ENCODE measurements at places on chromosomes 12 and 14.
A peak's percentile ranks its signal among the peaks of the same experiment; 100 is the strongest.

DNA sequence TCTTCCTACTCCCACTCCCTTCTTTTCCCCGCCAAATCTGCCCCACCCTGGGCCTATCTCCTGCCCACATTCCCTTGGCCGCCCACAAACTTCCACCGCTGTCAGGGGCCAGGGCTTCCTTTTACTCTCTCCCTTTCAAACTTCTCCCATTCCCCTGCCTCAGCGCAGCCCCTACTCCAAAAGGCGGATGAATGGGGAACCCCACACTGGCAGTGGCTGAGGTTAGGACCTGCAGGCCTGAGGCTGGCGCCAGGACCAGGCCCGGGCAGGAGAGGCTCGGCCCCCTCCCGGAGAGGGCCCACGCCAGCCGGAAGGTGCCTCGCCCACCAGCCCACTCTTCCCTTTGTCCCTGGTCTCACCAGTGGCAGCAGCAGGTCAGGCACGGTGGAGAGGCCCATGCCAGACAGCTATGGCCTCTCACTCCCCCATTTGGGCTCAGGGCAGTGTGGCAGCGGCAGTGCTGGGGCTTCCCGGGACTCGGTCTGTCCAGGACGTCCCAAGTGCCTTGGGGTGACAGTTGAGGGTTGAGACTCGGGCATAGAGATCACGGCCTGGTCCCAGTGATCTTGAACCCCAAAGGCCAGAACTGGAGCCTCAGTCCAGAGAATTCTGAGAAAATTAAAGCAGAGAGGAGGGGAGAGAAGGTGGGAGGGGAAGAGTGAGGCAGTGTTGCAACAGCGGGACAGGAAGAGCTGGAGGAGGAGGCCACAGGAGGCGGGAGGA lies at the start of gene TNFRSF1A:
Gene TNFRSF1A, minus strand, starts transcription at position 660 of the 723 bp plus-strand sequence. Its CDS starts 262 bp downstream, at position 398.
- DNase-seq, result no peak

- DNase-seq, result no peak
Observed at GRCh38 chr14:105091517-105092170, 26.4 kb upstream of the GPR132 start.

- no peak for DNase-seq
Observed at GRCh38 chr12:69001251-69001650, 68.3 kb upstream of the CPM start.

- DNase-seq, result no peak
Observed at GRCh38 chr14:52355016-52355431, 40.9 kb downstream of the PTGER2 start.

DNA sequence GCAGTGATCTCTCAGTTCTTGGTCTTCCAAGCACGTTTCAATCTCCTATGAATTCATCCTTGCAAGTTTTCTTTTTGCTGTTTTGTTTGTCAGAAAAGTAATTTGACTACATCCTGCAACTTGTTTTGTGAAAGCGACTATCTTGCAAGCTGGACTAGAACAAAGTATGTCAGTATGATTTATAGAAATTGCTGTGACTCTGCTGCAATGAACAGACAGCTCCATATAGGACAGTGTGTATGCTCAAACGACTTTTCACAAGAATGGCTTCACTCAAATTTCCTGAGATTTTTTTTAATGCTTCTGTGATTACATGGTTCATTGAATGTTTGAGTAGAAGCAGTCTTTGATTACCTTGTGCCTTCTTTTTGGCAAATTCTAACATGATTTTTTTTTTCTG lies 123.5 kb upstream of the TRHDE start:
- no peak for DNase-seq

DNA sequence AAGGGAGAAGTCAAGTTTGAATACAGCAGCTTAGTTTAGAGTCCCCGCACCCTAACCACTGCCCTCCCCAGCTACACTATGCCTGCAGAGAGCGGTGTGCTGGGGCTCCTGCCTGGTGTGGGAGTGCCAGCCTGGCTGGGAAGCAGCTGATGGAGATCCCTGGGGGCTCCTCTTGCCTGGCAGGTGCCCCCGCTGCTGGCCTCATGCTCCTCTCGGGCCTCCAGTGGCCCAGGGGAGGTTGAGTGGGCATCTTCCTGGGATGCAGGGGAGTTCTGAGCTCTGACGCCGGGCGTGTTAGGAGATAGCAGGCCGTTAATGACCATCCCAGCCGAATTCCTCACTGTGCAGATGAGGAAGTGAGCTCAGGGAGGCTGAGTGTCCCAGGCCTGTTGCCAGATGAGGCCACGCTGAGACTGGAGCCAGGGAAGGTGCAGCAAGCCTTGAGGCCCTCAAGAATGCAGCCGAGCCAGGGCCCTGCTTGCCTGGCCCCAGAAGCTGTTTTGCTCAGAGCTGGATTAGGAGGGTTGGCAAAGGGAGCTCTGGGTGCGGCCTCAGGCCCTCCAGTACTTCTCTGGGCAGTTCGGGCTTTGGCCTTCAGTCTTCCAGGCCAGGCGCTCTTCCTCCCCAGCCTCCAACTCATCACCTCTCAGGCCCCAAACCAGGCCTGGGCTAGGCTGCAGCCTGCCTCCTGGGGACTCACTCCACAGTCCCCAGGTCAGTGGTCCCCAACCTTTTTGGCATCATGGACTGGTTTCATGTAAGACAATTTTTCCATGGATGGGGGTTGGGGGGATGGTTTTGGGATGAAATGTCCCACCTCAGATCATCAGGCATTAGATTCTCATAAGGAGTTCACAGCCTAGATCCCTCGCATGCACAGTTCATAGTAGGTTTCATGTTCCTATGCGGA lies 6.6 kb upstream of the CYP46A1 start:
- DNase-seq, result peak; percentile 57

DNA sequence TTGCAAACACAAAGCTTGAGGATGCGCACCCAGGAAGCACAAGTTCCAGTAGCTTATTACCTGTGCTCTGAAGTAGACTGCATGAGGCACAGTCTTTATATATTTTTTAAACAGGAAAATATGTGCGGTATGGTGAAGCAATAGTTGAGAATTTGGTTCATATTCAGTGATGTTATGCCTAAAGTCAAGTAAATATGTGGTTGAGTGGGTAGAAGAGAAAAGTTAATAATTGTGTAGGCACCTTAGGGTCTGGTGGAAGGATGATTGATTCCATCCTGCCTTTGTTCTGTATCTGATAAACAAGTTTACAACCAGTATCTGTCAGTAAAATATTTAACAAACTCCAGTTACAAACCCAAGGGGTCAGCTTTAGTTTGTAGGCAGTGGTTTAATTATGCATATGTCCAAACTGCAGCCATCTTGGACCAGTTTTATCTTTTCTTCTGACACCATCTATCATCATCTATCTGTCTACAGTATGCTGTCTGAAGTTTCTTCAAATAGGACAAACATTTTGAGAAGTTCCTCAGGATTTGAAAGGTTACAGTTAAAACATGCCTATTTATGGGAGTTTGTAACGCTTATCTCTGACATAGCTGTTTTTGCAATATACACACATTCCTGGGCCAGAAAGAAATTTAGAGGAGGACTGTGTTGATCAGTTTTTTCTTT lies 10.8 kb downstream of the SINHCAF start:
- DNase-seq, result no peak

DNA sequence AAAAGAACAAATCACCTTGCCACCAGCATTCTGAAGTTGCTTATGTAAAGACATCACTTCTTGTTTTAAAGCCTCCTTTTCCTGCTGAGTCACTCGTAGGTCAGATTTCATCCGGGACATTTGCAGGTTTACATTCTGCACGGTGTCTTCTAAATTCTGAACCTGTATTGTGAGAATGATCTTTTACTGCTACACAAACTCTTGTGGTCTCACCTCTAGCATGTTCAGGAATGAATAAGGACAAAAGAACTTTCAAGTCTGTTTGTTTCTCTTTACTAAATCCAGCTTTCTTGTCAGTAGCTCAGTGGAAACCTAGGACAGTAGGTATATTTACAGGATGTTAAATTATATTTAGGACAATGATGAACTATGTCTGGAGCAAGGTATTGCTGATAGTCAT lies 73.5 kb upstream of the SAV1 start:
- DNase-seq, result no peak

- DNase-seq, result no peak
Observed at GRCh38 chr12:48163150-48163747, 5.9 kb upstream of the ASB8 start.

DNA sequence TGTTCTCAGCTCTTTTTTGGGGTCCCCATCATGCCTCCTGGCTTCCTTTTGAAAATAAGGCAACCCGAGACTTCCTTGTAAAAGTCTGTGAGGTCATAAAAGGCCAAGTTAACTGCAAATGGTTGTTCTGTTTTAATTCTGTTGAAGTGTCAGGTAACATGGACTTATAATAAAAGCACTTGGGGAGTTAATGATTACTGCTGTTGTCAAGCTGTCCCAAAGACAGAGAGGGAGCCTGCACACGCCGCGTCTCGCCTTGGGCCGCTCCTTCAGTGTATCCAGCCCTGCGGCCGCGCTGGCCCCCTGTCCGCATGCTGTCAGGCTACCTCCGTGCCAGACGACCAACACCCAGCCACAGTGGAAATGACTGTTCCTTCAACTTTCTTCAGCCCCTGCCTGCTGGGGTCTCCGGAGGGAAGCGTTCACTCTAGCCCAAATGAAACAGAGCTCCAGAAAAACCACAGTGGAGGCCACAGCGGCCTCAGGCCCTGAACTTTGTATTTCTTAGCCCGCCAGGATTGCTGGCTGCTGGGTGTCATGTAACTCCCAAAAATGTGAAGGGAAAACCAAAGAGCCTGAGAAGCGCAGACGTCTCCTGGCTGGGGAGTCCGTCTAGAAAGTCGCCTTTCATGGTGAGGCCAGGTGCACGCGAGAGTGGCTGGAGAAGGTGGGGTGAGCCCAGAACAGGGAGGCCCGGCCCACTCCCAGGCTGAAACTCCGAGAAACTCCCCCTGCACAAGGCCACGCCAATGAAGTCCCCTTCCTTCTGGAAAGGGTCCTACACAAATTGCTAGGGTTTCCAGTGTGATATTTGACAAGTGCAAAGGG lies 189.1 kb downstream of the ZFP36L1 start:
- no peak for DNase-seq

GRCh38 chr14:98579140-98579539 lies 692.9 kb downstream of the BCL11B start:
- DNase-seq, result no peak

DNA sequence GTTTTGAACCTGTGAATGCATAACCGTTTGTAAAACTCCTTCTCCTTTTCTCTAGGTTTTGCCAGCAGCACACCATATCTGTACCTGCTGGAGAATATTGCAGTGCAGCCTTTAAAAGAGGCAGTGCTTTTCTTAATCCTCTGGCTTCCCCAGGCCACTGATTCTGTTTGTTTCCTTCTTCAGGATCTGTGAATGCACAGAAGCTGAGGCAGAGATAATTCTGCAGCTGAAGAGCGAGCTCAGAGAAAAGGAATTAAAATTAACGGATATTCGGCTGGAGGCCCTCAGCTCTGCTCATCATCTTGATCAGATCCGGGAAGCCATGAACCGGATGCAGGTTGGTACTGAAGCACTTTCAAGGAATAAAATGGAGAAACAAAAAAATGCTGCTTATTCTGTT lies 348.7 kb downstream of the NAV3 start:
- no peak for DNase-seq

GRCh38 chr14:77327111-77327510 lies 6.3 kb downstream of the GSTZ1 start:
- no peak for DNase-seq

GRCh38 chr12:107570721-107571120 lies 114.9 kb upstream of the PWP1 start:
- no peak for DNase-seq

DNA sequence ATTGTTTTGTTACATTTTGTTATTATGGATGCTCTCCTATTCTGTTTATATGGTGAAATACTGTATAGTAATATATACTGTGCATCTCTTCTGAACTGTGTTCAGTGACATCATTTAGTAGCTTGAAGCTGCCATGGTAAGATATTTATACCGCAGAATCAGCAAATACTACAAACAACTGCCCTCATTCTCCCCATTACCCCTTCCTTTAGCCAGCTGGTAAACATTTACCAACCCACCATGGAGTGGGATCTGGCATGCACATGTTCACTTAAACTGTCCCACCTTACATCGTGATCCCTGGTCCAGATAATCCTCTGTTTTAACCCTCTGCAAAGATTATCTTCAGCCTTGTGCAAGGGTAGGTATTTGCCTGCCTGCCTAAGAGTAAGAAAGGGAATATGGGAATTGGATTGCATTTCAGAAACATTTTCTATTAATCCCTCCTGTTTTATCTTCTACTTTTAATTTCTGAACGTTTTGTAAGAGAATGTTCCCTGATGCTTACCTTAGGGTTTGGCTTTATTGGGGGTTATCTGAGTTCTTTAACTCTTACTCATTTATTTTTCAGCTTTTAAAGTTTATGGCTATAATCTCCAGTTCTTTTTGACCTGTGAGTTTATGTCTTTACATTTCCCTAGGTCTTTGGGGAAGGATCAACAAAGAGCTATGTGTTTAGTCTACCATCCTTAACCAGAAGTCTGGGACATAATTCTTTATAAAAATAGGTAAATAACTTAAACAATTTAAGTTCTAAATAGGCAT lies 46.5 kb downstream of the FBXO34 start:
- no peak for DNase-seq

DNA sequence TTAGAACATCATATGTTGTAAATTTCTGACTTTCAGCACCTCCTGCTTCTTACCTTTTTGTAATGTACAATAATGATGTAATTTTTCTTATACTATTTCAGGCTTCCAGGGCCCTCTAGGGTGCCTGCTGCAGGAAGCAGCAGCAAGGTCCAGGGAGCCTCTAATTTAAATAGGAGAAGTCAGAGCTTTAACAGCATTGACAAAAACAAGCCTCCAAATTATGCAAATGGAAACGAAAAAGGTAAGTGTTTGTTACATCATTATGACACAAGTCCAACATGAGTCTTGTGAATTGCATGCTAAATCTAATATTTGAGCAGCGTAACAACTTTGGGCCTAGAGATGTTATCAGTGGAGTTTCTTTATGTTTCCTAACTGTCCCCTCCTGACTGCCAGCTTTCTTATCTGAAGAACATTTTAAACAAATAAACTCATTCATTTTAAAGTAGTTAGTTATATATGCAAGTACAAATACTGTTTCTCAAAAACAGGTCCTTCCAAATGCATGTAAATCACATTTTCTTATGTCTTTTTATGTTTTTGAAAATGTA lies 167.6 kb downstream of the NAV3 start:
- DNase-seq, result no peak

DNA sequence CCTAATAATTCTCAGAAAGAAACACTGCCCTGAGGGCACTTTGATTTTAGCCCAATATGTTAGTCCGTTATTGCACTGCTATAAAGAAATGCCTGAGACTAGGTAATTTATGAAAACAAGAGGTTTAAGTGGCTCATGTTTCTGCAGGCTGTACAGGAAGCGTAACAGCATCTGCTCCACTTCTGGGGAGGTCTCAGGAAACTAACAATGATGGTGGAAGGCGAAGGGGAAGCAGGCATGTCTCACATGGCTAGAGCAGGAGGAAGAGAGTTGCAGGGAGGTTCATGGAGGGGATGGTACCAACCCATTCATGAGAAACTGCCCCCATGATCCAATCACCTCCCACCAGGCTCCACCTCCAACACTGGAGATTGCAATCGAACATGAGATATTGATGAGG lies 49.4 kb upstream of the RERG start:
- DNase-seq, result no peak

DNA sequence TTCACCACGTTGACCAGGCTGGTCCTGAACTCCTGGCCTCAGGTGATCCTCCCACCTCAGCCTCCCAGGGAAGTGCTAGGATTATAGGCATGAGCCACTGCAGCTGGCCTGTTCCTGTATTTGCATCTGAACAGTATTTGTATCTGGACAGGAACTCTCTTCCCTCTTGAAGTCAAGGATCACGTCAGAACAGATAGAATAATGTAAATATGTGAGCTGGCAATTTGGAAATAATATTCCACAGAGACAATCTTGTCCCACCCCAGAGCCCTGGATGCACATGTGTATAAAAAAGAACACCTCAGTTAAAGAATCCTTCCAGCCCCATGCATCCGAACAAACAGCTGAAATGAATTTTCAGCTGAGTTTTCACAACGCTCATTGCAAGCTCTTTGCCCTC lies 118.3 kb downstream of the VEZT start:
- no peak for DNase-seq

All from posterior cingulate gyrus (tissue), 11 donors.